Tibial nerve (tissue), 4 donors: ENCODE measurements at places on chromosomes 7 and 10.
A peak's percentile ranks its signal among the peaks of the same experiment; 100 is the strongest.

- DNase-seq, result no peak
Measured at GRCh38 chr10:43002596-43002995, 74.3 kb upstream of the RET start.

DNA sequence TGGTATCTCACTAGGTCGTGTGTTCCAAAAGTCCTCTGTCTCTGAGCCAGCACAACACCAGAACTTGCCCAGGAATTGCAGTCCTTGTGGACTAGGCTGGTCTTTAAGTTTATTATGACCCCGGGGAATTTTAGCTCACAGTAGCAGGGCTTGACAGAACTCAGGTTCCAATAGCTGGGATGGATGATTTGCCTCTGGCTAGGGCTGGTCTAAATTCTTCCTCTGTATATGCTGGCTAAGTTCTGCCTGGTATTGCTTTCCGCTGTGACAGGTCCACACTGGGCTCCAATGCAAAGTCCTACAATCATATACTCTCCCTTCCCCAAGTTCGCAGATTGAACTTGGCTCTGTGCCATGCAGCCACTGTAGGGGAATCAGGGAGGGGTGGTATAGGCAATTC, 52.5 kb downstream of the FAS start:
- no peak for DNase-seq

DNA sequence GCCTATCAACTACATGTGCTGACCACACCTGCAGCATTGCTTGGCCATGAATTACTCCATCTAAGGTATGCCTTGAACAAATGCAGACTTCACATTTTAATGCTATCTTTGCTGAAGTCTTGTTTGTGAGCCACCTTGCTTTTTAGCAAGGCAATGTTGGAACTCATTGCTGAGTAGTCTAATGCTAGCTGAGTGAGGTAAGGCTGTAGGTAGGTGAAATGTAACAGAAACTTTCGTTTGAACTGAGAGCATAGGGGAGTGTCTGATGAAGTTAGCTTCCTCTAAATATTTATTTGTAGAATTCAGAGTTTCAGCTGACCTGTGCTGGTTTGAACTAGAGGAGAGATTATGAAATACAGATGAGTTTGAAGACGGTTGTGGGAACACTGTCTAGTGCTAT, 238.5 kb downstream of the SEMA3A start:
- no peak for DNase-seq

- DNase-seq, result no peak
Measured at GRCh38 chr7:29476916-29477315, 86.7 kb upstream of the PRR15 start.

- no peak for DNase-seq
Measured at GRCh38 chr10:77080361-77081027, 557.1 kb downstream of the KCNMA1 start.

- peak; percentile 44 for DNase-seq
Measured at GRCh38 chr10:49592726-49593563, 17.2 kb upstream of the SLC18A3 start.

GRCh38 chr10:29022513-29022912, 266.4 kb upstream of the LYZL1 start:
- DNase-seq, result no peak

DNA sequence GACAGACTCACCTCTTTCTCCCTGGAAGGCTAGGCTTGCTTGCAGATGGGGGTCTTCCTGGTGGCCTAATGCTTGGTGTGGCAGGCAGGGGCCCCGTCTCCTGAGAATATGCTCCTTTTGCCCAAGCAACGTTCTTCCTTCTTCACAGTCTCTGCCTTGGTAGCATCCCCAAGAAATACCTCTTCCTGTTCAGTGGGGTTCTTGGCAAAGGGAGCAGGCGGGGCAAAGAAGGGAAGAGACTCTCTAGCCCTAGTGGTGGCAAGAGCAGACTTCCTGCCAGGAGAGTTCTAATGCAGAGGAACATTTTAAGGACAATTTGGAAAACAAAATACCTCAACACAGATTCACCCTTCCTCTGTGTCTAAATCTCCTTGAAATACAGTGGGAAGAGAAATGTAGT, at the start of gene CLEC5A:
Gene CLEC5A (minus strand): TSS at position 179 of the 400 bp plus-strand sequence. CDS start 682 bp downstream, outside the sequence.
- no peak for DNase-seq

DNA sequence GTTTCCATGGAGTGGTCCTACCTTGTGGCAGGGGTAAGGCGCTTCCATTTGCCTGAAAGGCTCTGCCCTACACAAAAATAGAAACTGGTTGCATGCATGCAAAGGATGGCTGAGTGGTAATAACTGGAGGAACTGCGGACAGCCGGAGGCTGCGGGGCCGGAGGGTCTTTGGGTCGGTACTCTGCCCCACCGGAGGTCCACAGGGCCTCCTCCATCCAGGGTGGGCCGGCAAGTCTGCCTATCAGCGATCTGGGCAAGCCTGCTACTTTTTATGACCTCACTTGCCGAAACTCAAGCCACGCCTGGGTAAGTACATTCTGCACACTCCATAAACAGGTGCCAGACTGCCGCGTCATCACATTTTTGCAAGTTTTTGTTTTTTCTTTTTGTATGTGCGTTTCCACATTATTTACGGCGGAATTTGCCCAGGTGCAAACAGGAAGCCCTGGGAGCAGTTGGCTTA, 30.0 kb downstream of the TACC2 start:
- DNase-seq, result no peak

GRCh38 chr10:34956756-34957155, 133.4 kb downstream of the CUL2 start:
- DNase-seq, result no peak

GRCh38 chr10:77899080-77899477, 27.5 kb downstream of the DLG5 start:
- DNase-seq, result no peak

DNA sequence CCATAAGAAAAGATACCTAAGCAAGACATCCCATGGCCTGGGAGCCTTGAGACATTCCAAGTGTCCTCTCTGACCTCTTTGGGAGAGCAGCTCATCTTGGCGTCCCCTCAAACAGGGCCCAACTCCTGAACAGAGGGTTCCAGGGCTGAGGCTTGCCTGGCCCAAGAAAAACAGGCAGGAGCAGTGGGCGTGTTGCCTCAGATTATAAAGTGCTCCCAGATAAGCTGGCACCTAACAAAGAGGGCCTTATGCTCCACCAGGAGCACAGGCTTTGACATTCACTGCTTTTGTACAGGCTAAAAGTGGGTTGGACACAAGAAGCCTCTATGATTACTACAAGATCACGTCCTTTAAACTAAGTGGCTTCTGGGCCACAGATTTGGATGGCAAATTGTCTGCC, 193.1 kb downstream of the FGFR2 start:
- DNase-seq, result no peak

- DNase-seq, result no peak
Measured at GRCh38 chr7:28130277-28130676, 50.3 kb downstream of the JAZF1 start.

DNA sequence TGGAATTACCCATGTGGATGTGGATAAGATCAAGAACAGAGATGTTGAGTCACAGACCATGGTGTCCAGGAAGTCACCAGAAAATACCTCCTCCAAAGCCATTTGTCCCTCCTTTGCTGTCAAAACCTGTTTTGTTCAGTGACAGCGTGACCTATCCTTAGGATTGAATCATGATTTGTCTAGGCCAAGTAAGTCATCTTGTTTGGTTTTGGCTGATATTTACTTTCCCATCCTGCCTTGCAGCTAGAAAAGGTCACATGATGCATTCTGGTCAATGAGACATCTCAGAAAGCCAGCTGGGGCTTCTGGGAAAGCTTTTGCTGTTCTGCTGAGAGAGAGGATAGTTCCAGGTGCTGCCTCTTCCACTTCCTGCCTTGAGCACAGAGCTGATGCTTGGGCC, 225.3 kb upstream of the ZMIZ1 start:
- no peak for DNase-seq

DNA sequence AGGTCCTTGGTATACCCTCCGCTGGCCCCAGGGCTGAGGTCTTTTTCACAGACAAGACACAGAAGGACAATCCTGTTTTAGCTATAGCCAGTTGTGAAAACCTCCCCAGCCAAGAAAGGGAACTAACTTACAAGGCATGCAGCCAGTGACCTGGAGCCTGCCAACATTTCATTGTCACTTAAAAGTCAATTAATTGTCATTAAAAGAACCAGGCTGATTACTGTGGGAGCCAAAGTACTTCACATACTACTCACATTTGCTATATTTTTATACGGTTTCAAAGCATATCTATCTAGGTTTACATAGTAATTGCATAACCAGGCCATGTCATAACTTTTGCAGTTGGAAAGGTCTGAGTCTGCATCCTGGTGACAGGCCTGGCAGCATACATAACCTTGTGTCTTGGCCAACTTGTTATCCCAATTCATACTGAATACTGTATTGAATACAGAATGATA, 31.1 kb downstream of the NRBF2 start:
- DNase-seq, result no peak

- DNase-seq, result no peak
Measured at GRCh38 chr7:69162326-69162725, 435.9 kb upstream of the AUTS2 start.

DNA sequence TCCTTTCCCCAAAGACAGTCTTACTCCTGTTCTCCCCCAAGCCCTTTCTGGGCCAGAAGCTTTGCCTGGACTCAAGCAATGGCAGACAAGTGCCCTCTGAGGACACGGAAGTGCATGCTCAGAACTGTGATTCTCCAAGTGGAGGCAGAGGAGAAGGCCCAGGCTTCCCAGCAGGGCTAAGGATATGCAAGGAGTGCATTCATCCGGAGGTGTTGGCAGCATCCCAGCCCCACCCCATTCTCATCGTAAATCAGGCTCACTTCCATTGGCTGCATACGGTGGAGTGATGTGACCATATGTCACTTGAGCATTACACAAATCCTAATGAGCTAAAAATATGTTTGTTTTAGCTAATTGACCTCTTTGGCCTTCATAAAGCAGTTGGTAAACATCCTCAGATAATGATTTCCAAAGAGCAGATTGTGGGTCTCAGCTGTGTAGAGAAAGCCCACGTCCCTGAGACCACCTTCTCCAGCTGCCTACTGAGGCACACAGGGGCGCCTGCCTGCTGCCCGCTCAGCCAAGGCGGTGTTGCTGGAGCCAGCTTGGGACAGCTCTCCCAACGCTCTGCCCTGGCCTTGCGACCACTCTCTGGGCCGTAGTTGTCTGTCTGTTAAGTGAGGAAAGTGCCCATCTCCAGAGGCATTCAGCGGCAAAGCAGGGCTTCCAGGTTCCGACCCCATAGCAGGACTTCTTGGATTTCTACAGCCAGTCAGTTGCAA, 1.4 kb upstream of the RBP3 start:
- DNase-seq, result no peak

- DNase-seq, result no peak
Measured at GRCh38 chr10:5557799-5558771, 33.3 kb downstream of the CALML3 start.

GRCh38 chr10:14673189-14673861, 101.4 kb downstream of the FAM107B start:
- no peak for DNase-seq

- no peak for DNase-seq
Measured at GRCh38 chr10:71239946-71240795, 27.8 kb downstream of the UNC5B start.

DNA sequence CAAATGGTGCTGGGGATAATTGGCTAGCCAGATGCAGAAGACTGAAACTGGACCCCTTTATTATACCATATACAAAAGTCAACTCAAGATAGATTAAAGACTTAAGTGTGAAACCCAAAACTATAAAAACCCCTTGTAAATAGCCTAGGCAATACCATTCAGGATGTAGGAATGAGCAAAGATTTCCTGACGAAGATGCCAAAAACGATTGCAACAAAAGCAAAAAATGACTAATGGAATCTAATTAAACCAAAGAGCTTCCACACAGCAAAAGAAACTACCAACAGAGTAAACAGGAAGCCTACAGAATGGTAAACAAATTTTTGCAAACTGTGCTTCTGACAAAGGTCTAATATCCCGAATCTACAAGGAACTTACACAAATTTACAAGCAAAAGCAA, 30.9 kb upstream of the PLXDC2 start:
- DNase-seq, result no peak

DNA sequence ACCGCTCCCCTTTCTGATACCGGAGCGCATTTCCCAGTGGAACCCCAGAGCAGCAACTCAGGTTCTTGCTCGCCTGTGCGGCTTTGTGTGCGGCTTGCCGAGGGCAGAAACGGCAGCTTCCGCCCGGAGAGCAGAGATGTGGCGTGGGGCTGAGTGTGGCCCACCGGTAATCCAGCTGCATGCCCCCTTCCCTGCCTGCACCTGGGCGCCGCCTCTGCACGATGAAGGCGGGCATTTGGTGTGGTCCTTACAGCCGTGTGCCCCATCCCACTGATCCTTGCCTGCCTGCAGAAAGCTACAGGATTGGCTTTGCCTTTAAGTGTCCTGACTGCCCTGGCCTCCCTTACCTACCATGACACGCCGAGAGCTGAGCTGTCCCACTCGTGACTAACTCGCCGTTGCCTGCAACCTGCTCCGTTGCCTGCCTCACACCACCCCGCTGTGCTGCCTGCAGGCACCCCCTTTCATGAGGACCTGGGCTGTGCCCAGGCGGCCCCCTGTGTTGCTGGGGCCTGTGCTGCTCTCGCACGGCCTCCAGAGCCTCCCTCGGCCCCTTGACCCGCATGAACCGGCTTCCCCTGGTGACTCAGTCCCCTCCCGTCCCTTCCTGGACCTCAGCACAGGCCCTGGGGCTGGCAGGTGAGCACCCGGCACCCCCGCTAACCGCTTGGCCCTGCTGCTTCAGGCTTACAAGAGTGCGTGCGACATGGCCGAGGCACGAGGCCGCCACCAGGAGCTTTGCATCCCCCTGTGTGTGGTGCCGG, 48.0 kb downstream of the PITRM1 start:
- DNase-seq, result no peak

DNA sequence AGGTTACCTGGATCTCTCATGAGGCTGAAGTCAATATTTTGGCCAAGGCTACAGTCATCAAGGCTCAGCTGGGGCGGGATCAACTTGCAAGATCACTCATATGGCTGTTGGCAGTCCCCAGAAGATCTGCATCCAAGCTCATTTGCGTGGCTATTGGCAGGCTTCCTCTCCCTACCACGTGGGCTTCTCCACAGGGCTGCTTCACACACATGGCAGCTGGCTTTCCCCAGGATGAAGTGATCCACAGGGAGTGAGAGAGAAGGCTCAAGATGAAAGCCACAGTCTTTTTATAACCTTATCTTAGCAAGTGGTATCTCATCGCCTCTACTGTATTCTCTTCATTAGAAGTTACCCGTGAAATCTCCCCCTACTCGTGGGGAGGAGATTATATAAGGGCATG, 167.4 kb downstream of the TMEM26 start:
- no peak for DNase-seq

DNA sequence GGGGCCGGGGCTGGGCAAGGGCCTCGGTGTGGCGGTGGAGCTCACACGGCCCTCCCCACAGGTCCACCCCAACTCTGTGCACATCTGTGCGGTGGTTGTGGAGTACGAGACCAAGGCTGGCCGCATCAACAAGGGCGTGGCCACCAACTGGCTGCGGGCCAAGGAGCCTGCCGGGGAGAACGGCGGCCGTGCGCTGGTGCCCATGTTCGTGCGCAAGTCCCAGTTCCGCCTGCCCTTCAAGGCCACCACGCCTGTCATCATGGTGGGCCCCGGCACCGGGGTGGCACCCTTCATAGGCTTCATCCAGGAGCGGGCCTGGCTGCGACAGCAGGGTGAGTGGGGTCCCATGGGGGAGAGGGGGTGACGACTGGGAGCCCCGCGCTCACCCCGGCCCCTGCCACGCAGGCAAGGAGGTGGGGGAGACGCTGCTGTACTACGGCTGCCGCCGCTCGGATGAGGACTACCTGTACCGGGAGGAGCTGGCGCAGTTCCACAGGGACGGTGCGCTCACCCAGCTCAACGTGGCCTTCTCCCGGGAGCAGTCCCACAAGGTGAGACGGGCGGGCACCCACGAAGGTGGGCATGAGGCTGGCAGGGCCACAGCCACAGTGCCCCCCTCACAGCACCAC, 8.8 kb downstream of the TMEM120A start:
- DNase-seq, result no peak

GRCh38 chr7:99561737-99562051, 3.3 kb downstream of the ZNF655 start:
- no peak for DNase-seq

GRCh38 chr10:61958311-61958710, 56.8 kb downstream of the ARID5B start:
- DNase-seq, result no peak
